ENCODE measurements at places on chromosomes 16 and 17.
A peak's percentile ranks its signal among the peaks of the same experiment; 100 is the strongest.

- DNase-seq: peak; percentile 90
These were observed 1.6 kb downstream of the ACLY start for GRCh38 chr17:41917192-41917591.

- peak; percentile 35 for DNase-seq
These were observed 8.4 kb upstream of the CLDN9 start for GRCh38 chr16:3004319-3004718.

GRCh38 chr17:71084219-71084618 lies 914.9 kb downstream of the KCNJ2 start:
- peak; percentile 37 for DNase-seq

DNA sequence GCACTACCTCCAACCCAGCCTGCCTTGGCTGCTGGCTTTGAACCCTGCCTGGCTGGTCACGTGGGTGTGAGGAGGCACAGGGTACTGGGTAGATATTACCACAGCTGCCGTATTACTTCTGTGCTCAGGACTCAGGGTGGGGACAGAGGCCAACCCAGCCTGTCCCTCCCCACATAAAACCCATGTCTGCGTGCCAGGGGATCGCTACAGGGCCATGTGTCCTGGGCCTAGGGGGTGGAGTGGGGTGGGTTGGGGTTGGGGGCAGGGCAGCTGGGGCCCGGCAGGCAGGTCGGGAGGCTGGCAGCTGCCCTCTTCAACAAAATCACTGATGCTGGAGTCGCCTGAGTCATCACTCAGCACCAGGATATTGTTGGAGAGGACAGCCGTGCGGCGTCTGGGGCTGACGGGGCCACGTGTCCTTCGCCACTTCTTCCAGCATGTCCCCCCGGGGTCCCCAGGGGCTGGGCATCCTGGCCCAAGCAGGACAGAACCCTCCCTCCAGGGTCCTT lies 39.7 kb upstream of the PVALEF start:
- peak; percentile 4 for DNase-seq

- no peak for DNase-seq
These were observed 69.4 kb downstream of the SLC6A2 start for GRCh38 chr16:55725055-55725777.

DNA sequence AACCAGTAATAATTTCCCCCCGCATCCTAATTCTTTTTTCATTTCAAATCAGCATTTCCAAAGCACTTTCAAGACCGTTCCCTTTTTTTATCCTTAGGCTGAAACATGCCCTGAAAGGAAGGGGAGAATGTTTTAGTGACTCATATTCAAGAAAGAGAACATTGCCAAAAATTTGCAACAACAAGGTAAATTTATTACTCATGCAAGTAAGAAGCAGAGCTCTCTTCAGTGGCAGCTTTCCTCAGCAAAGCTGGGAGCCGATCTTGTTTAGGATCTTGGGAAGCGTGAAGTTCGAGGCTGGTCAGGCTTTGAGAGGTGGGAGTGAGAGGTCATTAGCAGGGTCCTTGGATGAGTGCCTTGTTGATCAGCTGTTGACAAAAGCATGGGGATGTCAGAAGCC lies 129.5 kb downstream of the PRKCA start:
- DNase-seq: peak; percentile 62

GRCh38 chr17:4945176-4945943 lies 3.0 kb downstream of the PFN1 start:
- DNase-seq: peak; percentile 95

DNA sequence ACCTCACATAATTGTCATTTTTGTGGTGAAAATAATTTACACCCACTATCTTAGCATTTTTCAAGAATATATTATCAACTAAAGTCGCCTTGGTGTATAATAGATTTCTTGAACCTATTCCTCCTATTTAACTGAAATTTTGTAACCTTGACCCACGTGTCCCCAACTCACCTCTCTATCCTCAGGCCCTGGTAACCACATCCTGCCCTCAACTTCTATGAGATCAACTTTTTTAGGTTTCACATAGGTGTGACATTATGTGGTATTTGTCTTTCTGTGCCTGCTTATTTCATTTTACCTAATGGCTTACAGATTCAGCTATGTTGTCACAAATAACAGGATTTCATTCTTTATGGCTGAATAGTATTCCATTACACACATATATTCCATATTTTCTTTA lies 73.0 kb upstream of the CNTNAP4 start:
- DNase-seq: no peak

- DNase-seq: no peak
These were observed 1314.9 kb downstream of the CDH11 start for GRCh38 chr16:63806794-63807506.

DNA sequence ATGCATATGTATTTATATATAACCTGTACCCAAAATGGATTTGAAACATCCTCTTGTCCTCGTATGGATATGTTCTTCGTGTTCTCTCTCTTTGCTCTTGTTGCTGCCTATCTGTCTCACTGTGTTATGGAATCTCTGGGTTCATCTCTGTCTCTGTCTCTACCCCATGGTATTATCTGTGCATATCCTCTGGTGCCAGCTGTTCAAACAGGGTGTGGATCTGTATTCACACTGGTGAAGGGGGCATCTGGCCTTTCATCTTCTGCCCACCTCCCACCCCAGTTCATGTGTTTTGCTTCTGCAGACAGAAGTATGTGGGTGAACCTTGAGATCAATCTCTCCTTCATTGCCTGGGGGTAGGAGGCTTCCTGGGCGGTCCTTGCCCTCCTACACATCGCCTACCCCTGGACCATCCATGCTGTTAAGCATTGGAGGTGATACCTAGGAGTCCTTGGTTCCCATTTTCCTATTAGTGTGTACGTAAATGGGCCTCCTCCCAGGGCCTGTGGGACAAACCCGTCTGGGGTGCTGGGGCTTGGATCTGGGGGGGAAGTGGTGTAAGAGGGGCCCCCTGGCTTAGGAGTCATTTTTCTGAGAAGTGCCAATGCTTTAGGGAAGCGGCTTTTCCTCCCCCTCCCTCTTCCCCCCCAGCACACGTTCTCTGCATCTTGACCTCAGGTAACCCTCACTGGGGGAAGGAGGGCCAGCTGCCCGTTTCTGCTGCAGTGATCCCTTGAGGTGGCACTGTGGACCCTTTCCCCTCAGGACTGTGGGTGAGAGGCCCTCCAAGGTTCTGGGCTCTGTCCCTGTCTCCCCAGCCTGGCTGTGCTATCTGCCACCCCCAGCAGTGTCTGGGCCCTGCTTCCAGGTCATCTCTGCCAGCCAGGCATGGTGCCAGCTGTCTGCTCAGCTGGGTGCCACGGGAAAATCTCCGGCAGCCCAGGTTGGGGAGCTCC lies 21.1 kb downstream of the RARA start:
- DNase-seq: no peak

DNA sequence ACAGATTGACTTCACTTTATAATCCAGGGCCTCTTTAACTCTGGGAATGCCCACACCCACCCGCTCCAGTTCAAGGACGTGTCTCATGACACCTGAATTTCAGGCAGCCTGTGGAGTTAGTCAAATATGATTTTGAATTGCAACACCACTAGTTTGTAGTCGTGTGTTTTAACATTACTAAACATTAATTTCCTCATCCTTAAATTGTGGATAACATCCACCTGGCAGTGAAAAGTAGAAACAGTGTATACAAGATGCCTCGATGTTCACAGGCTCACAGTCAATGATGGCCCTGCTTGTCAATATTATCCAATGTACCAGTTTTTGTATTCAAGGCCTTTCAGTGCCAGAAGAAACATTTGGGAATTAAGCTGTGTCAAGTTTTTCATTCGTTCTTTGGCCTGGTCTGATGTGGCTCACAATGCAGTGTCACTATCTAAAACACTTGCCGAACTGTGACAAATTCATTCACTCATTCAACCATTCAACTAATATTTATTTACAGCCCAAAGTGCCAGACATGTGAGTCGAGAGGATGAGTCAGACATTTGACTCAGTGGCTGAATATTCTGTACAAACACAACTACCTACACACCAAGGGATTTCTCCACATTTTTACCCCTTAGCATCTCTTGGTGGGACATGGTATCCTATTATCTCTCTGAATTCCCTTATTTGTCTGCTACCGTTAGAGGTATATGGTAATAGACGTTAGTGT lies 1.4 kb downstream of the MEIOB start:
- DNase-seq: peak; percentile 93

DNA sequence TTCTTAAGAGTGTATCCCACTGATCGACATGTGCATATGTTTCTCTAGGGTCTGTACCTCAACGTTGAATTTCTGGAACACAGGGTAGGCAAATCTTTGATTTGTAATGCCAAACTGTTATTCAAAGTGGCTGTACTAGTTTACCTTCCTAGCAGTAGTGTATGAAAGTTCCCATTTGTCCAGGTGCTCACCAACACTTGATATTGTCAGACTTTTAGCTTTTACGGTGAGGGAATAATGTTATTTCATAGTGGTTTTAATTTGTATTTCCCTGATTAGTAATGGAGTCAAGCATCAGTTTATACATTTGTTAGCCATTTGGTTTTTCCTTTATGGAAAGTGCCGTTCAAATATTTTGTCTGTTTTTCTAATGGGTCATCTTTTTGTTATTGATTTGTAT lies 20.3 kb downstream of the GSDMB start:
- no peak for DNase-seq

DNA sequence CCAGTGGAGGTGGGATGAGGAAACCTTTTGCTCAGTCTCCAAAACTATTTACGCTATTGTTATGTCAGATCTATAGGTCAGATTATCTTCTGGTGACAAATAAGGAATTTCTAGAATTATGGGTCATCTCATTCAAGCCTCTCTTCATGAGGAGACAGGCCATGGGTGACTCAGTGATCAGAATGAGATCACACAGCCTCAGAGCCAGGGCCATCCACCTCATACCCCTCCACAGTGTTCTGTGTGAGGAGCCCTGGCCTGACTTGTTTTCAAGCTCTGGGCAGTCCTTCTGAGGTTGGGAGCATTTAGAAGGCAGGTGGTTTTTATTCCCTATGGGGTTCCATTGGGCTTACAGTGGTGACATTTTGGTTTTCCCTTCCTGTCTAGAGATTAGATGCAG lies 26.5 kb downstream of the YPEL2 start:
- peak; percentile 83 for DNase-seq

DNA sequence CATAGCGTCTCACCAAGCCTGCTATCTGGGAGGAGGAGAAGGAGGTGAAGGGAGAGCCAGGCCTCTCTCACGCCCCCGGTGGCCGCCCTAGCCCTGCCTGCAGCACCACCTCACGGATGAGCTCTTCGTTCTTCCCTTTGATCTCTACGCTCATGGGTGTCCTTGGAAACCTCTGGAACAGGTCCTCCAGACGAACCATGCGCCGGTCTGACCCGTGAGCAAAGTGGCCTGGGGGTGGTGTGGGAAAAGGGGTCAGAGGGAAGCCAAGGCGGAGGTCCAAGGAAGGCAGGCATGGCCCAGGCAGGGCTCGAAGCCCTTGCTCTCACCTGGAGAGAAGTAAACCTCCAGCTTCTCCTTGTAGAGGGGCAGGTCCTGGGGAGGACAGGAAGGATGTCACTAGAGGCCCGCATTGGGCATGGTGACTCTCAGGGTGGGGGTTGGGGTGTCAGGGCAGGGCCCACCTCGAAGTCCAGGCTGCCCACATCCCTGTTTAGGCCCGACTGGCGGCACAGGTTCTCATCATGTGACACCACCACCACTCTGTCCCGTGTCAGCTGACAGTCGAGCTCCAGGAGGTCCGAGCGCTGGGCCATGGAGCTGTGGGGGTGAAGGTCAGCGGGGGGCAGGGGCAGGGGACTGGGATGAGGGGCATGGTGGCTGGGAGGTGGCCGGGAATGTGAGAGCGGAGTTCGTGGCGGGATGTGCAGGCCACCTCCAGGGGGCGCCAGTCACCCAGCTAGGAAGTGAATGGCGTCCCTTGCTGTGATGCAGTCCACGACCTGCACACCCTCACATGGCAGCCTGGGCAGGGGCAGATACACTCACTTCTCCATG lies 923 bp downstream of the GDPD3 start:
- DNase-seq: peak; percentile 62

DNA sequence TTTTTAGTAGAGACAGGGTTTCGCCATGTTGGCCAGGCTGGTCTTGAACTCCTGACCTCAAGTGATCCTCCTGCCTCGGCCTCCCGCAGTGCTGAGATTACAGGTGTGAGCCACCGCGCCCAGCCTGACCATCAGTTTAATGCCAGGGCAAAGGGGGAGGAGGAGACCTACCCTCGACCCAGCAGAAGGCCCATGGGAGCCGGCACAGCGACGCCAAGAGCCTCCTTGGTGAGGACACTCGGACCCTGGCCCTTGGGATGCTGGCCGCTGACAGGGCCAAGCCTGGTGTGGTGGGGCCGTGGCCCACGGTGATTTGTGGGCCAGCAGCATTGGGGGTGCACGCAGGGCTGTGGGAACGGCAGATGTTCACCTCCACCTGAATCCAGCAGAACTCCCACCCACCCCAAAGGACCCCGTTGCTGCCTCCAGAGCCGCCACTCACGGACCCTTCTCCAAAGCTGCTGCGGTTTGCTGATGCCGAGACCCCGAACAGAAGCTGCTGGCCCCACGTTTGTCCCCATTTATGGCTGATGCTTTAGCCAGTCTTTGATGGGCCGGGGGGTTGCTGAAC lies 20.0 kb downstream of the UTS2R start:
- DNase-seq: no peak

- DNase-seq: no peak
These were observed 58.2 kb upstream of the LHX1 start for GRCh38 chr17:36879027-36879426.

DNA sequence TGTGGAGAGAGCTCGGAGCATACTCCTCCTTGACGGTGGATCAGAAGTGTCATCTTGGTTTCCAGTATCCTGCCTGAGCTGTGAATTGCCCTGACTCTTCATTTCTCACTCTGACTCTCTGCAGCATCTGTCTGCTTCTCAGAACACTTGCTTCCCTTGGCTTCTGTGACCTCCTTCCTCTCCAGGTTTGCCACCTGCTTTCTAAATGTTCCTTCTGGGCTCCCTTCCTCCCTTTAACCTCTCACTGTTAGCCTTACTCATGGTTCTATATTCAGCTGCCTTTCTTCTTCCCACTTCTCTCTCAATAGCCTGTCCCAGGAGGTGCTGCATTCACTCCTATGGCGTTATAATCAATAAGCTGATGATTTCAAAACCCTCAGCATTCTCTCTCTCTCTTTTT lies 11.2 kb upstream of the PRKAR1A start:
- no peak for DNase-seq

GRCh38 chr17:62754631-62755030 lies 53.5 kb downstream of the MARCHF10 start:
- DNase-seq: no peak

- no peak for DNase-seq
These were observed 44.2 kb upstream of the RPH3AL start for GRCh38 chr17:396788-397187.

- peak; percentile 74 for DNase-seq
These were observed 943 bp downstream of the CNTROB start for GRCh38 chr17:7932949-7933348.

GRCh38 chr16:54163197-54163843 lies 123.3 kb downstream of the IRX3 start:
- no peak for DNase-seq

DNA sequence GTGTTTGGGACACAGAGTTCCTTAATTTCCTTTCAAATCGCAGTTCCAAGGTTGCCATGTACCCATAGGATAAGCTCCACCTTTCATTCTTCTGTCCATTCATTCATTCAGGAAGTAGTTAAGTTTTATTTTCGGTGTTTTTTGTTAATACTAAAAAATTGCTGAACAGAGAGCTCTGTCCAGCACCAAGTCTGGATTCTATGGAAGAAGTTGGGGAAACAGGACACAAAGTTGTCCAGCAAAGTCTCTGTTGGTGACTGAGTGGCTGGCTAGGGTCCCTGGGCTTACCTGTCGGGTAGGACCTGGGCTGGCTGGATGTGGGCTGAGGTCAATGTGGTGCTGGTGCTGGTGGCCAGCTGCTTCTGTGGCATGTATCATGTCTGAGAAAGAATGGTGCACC lies 17.6 kb upstream of the CCL2 start:
- DNase-seq: no peak

GRCh38 chr17:50169121-50169764 lies 3.4 kb downstream of the SGCA start:
- peak; percentile 66 for DNase-seq
